WTC11 (cell line): ENCODE measurements at places on chromosomes 4 and X. TPM values are rescaled to one million over a fixed set of nuclear protein-coding genes. Genes with fewer than 3 reads are reported as not detected.

DNA sequence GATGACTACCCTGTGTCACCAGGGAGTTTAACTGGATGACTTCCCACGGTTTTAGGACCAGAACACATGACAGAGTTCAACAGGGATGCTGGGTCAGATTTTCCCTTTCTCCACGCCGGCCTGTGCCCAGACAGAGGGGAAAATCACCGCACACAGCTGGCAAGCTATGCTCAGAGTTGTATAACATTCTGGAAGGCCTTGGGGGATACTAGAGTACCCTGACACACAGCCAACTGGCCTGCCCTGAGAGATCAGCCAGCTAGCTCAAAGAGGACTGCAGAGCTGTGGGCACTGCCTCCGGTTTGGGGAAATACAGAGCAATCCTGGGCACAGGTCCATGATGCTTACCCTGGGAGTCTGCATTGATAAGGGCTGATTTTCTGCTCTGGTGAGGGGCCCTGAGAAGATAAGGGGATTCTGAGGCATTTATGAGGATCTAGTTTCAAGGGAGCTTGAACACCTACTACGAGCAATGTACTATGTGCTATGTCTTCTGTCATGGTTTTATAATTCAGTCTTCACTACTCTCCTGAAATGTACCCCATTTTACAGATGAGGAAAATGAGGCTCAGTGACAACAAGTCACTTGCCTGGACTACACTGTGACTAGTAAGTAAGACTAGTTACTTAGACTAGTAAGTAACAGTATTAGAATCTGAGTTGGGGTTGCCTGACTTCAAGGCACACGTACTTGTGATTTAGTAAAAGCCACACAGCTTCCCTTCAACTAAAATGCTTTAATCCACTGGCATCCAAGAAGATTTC, 14.7 kb downstream of the C4orf54 start:
- DNase-seq = no peak

GRCh38 chr4:48470570-48470969, 12.6 kb upstream of the SLC10A4 start:
- no peak for DNase-seq

- DNase-seq = no peak
These were observed 147.2 kb downstream of the AFF2 start for GRCh38 chrX:148647651-148648050.

DNA sequence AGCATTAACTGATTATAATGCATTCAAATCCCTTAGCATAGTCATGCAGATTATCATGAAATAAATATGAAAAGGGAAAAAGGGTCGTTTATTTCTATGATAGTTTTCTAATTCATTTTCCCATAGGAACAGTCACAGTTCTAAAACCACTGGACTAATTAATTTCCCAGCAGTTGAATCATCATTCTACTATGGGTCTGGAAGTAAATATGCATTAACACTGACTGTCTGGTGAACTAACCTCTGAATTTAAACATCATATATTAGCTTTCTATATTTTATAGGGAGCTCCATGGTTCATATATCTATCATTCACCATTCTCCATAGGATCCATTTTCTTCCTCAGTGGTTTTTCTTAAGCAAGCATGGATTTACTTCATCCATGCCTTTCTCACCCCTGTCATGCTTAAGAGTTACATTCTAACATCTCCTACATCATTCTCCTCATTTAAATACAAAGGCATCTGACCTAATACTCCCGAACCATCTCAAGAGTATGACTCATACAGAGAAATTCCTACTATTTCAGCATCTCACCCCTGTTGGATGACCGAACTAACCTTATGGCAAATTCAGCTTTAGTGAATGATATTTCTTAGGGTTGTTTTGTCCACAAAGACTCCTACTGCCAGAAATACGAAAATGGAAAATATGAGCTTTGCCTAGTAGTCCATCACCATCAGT, 198.7 kb upstream of the ADAMTS3 start:
- no peak for DNase-seq

DNA sequence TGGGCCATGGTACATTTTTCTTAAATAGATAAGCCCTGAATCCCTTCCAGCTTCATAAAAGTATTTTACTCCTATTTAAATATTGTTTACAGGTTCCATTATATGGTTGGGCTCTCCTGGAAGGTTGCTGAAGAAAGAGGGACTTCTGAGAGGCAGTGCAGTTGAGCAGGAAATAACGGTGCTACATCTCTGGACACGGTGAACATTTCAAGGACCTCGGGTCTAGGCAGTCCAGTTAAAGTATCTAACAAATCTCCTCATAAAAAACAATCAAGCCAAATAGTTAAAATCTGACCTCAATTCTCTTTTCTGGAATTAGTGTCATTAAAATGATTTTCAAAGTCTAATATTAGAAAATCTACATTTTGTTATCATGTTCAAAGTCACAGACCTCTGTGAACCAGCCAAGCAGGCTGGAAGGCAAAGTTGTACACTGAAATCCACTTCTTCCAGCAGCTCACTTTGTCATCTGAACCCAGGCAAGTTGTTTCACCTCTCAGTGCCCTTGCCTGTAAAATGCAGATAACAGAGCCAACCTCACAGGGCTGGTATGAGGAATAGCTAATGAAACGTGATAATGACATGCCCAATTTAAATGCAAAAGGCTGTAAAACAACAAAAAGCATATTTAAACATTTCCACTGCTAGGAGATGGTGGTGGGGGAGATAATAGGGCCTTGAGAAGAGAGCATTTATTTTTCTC, 267.0 kb upstream of the KLF3 start:
- no peak for DNase-seq

- no peak for DNase-seq
These were observed 14.2 kb downstream of the CHST7 start for GRCh38 chrX:46587753-46588171.

- DNase-seq = no peak
These were observed 71.0 kb downstream of the AFF1 start for GRCh38 chr4:87005690-87006425.

- no peak for DNase-seq
These were observed 66.8 kb downstream of the HHIP start for GRCh38 chr4:144712775-144713174.

DNA sequence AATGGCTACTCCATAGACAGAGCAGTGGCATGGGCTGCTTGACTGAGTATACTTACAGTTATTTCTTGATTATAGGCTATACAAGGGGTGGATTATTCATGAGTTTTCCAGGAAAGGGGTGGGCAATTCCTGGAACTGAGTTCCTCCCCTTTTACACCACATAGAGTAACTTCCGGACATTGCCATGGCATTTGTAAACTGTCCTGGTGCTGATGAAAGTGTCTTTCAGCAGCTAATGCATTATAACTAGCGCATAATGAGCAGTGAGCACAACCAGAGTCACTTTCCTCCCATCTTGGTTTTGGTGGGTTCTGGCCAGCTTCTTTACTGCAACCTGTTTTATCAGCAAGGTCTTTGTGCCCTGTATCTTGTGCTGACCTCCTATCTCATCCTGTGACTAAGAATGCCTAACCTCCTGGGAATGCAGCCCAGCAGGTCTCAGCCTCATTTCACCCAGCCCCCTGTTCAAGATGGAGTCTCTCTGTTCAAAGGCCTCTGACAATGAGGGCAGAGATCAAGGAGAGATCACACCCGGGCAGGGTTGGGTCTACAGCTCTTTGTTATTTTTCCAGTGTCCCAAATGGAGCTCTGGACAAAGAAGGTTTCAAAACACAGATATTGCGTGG, 468.4 kb upstream of the PRKX start:
- peak; percentile 19 for DNase-seq

DNA sequence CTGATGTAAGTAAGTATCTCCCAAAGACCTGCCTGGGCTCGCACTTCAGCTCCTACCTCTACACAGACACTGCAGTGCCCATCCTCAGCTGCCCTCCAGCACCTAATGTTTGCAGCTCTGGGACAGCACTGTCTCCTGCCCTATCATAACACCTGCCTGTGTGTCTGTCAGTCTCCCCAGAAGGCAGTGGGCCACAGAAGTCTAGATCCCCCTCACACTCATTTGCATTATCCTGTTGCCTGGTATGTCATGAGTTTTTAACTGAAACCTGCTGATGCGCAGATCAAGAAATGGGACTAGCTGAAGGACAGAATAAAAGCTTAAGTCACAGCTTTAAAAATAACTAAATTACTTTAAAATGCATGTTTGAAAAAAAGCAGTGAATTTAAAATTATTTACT, 43.0 kb downstream of the LRP2BP start:
- DNase-seq = no peak

DNA sequence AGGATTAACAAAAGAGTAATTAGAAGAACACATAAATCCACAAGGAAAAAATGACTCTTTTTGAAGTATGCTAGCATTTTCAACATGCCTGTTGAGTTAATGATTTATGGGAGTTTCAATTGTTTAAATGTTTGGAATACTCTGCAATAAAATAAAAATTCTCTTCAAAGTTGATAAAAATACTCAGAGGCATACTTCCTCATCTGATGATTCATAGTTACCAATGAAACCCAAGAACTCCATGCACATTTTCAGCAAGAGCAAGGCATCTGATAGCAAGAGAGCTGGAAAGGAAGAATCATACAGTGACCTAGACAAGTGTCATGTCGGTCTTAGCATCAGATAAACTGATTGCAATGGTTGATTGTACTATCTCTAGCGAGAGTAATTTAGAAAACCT, 443.7 kb upstream of the ATOH1 start:
- DNase-seq = no peak

DNA sequence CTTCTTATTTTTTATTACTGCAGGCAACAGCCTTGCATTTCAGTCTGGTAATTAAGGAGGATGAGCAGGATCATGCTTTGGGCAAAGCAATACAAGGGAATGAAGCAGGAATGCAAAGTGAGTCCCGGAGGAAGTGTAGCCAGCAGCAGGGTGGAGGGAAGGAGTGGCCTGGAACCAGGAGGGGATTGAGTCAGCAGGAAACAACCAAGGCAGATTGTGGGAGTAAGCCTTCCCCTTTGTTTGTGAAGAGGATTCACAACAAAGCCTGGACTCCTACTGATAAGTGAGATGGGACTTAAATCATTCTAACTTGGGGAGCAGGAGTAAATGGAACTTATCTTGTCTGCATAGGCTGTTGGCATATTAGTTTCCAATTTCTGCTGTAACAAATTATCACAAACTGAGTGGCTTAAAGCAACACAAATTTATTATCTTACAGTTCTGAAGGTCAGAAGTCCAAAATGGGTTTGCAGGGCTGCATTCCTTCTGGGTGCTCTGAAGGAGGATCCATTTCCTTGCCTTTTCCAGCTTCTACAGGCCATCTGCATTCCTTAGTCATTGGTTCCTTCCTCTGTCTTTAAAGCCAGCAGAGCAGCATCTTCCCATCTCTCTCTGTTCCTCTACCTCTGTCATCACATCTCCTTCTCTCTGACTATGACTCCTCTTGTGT, 93.2 kb upstream of the AP1S2 start:
- peak; percentile 24 for DNase-seq

DNA sequence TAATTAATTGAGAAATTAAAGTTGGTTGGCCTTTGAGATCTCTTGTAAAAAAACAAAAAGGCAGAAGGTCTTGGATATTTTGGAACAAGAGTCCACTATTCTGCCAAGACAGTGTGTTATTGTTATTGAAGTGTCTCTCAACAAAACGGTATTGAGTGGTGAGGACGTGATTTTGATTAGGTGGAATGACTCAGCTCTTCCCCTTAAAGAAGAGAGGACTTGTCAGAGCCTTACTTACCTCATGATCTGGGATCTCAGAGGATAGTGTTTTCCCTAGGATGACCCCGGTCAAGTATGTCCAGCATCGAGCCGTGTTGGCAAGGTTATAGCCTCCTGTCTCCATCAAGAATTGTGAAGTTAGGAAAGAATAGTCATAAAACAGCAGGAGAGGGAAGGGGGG, 110.9 kb downstream of the HDAC8 start:
- no peak for DNase-seq

DNA sequence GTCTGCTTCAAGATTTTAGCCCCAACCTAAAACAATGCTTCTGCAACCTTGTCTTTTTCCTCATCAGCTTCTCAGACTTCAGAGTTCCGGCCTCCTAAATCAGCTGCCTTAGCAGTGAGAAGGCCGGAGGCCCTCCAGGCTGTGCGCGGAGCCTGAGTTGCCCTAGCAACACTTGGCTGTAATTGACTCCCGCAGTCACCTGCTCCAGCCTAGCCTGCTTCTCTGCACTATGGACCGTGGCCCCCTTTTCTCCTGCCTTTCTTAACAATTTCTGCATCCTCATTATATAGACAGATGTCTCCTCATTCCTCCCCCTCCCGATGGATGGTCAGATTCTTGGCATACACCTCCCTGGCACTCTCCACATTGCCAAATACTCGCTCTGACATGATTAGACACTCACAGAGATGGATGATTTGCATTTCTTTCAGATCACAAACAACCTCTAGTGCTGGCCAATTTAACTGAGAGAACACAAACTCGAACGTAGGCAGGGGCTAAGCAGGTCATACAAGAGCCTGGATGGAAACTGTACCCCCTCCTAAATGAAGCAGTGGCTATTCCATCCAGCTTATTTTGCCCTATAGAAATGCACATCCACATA, 9.5 kb upstream of the HUWE1 start:
- no peak for DNase-seq

GRCh38 chrX:106716004-106716403, 10.5 kb upstream of the RNF128 start:
- no peak for DNase-seq

GRCh38 chrX:124467202-124467601, 120.8 kb downstream of the SH2D1A start:
- DNase-seq = no peak

- DNase-seq = no peak
These were observed 76.4 kb downstream of the EFHC2 start for GRCh38 chrX:44267116-44267515.

- peak; percentile 76 for DNase-seq
These were observed 339.7 kb upstream of the PCDH7 start for GRCh38 chr4:30380404-30380998.

- DNase-seq = no peak
These were observed 789 bp upstream of the SRPX start for GRCh38 chrX:38221391-38221929.

Gene HPRT1
- total RNA-seq = 37.7 to 40.3 TPM (median 38.2 TPM) in 3 replicates

Gene PRDM8
- 0.14 TPM in 1 of 3 replicates, not detected in the others for total RNA-seq

Gene GC
- 0.76 to 1.9 TPM (median 1.7 TPM) in 3 replicates for total RNA-seq

Gene TBX22
- 0.30 to 1.0 TPM (median 0.66 TPM) in 3 replicates for total RNA-seq

Gene JADE3
- total RNA-seq = 14.6 to 19.2 TPM (median 16.8 TPM) in 3 replicates

Gene TLR1
- total RNA-seq = 0.28 to 0.34 TPM in 2 of 3 replicates, not detected in the other
